ENCODE measurements at places on chromosomes 11 and 22. TPM values are rescaled to one million over a fixed set of nuclear protein-coding genes. Genes with fewer than 3 reads are reported as not detected.

DNA sequence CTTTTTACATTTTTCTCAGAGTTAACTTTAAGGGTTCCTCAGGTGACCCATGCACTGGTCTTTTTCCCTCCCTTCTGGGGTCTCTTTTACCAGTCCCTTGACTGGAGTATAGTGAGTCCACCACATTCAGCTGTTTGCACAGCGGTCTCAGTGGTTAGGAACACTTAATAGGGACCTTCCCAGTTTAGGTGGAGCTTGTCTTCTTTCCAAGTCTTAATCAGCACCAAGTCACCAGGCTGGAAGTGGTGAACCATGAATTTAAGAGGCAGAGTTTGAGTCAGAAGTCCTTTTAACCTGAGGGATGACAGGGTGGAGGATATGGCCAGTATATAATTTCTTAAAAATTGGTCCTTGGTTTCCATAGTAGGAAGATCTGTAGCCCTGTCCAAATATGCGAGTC is 349.7 kb upstream of the MPPED2 start:
- H3K27ac ChIP-seq: no peak overlapping the region
- H3K4me3 ChIP-seq: no peak overlapping the region
- H3K36me3 ChIP-seq: no peaks in the 10 kb centered on the region
- H3K4me1 ChIP-seq: no peaks in the 10 kb centered on the region
- no peaks in the 10 kb centered on the region for H3K27me3 ChIP-seq

GRCh38 chr22:26949193-26949592 is 291.8 kb downstream of the MIAT start:
- H3K36me3 ChIP-seq: no peaks in the 10 kb centered on the region
- DNase-seq: no peak
- H3K27ac ChIP-seq: no peak overlapping the region
- H3K4me1 ChIP-seq: no peaks in the 10 kb centered on the region

The DGAT2 gene
- total RNA-seq: 14.4 TPM

DNA sequence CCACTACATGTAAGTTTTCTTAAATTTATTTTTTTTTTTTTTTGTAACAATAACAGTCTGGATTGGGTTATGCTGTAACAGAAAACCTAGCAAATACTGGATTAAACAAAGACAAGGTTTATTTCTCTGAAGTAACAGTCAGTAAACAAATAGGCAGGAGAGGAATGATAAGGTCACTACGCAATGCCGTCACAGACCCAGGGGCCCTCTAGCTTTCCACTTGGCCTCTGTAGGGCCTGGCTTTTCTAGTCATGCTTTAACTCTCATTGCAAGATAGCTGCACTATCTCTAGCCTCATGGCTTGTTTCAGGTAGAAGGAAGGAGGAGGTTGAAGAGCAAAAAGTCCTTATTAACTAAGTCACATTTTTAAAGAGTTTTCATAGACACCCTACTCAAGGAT is 6.5 kb downstream of the OR10A6 start:
- no peaks in the 10 kb centered on the region for H3K27me3 ChIP-seq
- no peak overlapping the region for H3K4me3 ChIP-seq
- no peak overlapping the region for H3K27ac ChIP-seq
- H3K4me1 ChIP-seq: no peaks in the 10 kb centered on the region
- no peaks in the 10 kb centered on the region for H3K36me3 ChIP-seq
- DNase-seq: no peak

GRCh38 chr22:36769541-36770512 is 6.1 kb downstream of the IFT27 start:
- H3K4me3 ChIP-seq: no peak overlapping the region
- peaks cover 19% of the 10 kb centered on the region for H3K36me3 ChIP-seq
- DNase-seq: peak; percentile 12
- no peak overlapping the region for H3K27ac ChIP-seq
- H3K27me3 ChIP-seq: no peaks in the 10 kb centered on the region
- peaks cover 16% of the 10 kb centered on the region for H3K4me1 ChIP-seq

DNA sequence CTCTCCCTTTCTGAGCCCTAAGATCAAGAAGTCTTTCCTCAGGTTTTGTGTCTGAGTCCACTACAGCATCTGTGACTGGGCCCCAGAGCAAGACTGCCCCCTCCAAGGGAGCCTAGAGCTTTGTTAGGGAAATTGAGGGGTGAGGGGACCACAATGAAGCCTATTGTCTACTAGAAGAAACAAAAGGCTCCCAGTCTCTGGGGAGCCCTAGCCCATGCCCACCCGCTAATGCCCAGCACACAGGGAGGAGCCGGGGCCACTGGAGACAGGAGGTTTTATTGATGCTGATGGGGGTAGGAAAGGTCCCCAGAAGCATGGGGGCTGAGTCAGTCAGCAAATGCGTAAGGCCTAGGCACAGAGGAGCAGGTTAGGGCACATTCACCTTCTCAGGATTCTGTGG is 14.0 kb downstream of the RHOG start:
- H3K27me3 ChIP-seq: no peaks in the 10 kb centered on the region
- H3K4me3 ChIP-seq: no peak overlapping the region
- H3K27ac ChIP-seq: peak overlapping the region; percentile 76
- peaks cover 40% of the 10 kb centered on the region for H3K36me3 ChIP-seq

- DNase-seq: no peak
- H3K27me3 ChIP-seq: no peaks in the 10 kb centered on the region
Measured at GRCh38 chr22:30262112-30262511, 4.5 kb downstream of the OSM start.

The PTPRCAP gene
- total RNA-seq: 119 TPM

GRCh38 chr11:43548916-43549315 is 131.6 kb upstream of the HSD17B12 start:
- no peak overlapping the region for H3K27ac ChIP-seq

DNA sequence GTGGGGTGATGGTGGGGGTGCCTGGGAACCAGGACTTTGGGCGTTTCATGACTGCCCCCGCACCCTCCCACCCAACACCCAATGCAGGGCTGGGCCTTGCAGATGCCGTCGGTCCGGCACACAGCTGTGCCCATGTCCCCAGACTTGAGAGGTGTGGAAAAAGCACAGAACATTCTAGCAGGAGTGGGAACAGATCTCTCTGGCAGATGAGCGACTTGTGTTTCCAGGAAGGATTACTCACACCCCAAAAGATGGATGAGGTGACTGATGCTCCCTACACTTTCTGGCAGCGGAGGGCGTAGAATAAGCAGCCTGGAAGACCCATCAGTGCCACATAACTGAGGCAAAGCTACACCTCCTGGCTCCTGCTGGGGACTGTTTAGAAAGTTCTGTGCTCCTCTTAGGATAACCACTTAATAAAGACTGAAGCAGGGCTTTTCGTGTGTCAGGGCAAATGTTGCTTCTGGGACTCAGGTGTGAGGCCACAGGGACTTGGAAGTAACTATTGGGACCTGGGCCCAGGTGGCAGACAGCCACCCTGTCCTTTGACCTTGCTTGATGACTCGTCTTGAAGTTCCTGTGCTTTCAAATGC is 24.2 kb downstream of the FBLN1 start:
- H3K27me3 ChIP-seq: no peaks in the 10 kb centered on the region
- no peak for DNase-seq
- no peak overlapping the region for H3K27ac ChIP-seq
- H3K36me3 ChIP-seq: no peaks in the 10 kb centered on the region

The LYVE1 gene
- total RNA-seq: 90.2 TPM

- H3K36me3 ChIP-seq: peaks cover 32% of the 10 kb centered on the region
- H3K27me3 ChIP-seq: no peaks in the 10 kb centered on the region
- peak overlapping the region; percentile 96 for H3K27ac ChIP-seq
- peak; percentile 87 for DNase-seq
- peak overlapping the region; percentile 94 for H3K4me3 ChIP-seq
- H3K4me1 ChIP-seq: peaks cover 40% of the 10 kb centered on the region
Measured at GRCh38 chr11:128695539-128696221, 1.8 kb downstream of the FLI1 start.

- DNase-seq: no peak
- no peak overlapping the region for H3K27ac ChIP-seq
- peaks cover 6% of the 10 kb centered on the region for H3K4me1 ChIP-seq
- H3K4me3 ChIP-seq: no peak overlapping the region
Measured at GRCh38 chr11:75570559-75571139, 8.6 kb downstream of the SERPINH1 start.

The SNU13 gene
- total RNA-seq: 96.7 TPM

- no peaks in the 10 kb centered on the region for H3K27me3 ChIP-seq
- DNase-seq: no peak
- H3K36me3 ChIP-seq: no peaks in the 10 kb centered on the region
- no peak overlapping the region for H3K4me3 ChIP-seq
- peaks cover 3% of the 10 kb centered on the region for H3K4me1 ChIP-seq
Measured at GRCh38 chr11:19951558-19952115, 208.6 kb downstream of the DBX1 start.

DNA sequence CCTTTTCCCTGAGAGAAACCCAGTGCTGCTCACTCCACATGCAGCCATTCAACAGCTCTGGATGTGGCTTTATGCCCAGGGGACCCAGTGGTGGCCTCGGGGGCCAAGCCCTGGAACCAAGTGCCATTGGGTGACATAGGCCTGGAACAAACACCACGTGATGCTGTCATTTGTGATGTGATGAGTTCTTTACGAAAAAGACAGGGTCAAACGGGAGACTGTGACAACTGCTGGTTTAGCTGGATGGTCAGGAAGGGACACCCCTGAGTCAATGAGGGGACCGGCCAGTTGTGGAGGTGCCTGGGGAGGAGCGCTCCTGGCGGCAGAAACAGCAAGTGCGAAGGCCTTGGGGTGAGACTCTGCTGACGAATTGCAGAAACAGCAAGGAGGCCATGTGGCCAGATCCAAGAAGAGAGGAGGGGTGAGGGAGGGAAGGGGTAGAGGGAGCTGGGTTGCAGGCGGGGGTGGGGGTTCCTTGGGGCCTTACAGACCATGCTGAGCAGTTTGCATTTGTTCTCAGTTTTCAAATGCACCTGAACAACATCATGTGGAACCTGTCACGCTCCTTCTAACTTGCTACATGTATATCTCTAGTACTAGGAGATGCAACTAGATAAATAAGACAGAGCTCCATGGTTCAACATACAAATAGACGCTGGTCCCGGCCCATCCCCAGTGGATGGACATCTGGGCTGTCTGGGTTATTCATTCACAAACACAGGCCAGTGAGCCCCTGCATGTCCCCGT is 56.1 kb downstream of the IGLL5 start:
- peaks cover 35% of the 10 kb centered on the region for H3K4me1 ChIP-seq
- H3K27me3 ChIP-seq: no peaks in the 10 kb centered on the region
- H3K36me3 ChIP-seq: no peaks in the 10 kb centered on the region
- no peak for DNase-seq

The FDXACB1 gene
- total RNA-seq: 3.7 TPM

DNA sequence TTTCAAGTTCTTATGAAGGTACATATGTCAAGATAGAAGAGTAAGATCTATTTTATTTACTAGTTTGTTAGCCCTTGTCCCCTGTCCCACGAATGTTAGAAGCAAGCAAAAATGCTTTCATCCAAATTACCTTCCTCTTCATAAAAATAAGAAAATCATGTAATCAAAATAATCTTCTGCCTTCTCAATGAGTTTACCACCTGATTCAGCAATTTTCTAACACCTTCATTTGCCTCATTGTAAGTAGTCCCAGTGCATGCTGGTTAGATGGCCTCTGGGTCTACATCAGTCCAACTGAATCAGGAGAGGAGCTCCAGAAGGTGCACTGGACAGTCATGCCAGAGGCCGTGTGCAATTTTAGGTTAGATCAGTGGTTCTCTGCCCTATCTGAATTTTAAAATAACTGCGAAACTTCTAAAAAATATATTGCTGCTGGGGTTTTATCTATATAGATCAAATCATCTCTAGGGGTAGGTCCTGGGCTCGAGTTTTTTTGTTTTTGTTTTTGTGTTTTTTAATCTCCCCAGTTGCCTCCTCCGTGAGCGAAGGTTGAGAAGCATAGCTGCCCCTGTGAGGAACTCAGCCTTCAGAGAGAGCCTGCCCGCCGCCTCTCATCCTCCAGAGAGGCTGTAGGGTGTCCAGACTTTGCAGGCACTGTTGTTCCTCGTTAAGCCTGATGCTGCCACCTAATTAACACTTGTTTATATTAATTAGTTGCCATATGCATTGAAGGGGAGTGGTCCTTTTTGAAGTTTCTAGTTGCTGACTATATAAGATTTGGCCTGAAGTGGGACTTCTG is 32.2 kb downstream of the C22orf31 start:
- H3K4me3 ChIP-seq: no peak overlapping the region
- H3K4me1 ChIP-seq: peaks cover 22% of the 10 kb centered on the region
- no peak for DNase-seq
- no peaks in the 10 kb centered on the region for H3K36me3 ChIP-seq
- H3K27me3 ChIP-seq: peaks cover 19% of the 10 kb centered on the region
- no peak overlapping the region for H3K27ac ChIP-seq

DNA sequence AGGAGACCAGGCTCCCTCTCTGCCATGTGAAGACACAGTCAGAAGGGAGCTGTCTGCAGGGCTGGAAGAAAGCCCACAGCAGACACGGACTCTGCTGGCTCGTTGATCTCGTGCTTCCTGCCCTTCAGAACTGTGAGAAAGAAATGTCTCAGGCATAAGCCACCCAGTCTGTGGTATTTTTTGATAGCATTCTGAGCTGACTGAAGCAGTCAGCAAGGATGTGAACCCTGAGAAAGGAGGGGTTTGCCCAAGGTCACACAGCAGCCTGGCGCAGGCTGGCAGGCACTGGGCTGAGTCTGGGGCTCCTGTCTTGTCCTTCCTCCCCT is 255.1 kb upstream of the B3GAT1 start:
- H3K27me3 ChIP-seq: no peaks in the 10 kb centered on the region
- H3K4me1 ChIP-seq: no peaks in the 10 kb centered on the region
- no peak overlapping the region for H3K27ac ChIP-seq

GRCh38 chr11:44823868-44824267 is 97.1 kb downstream of the TSPAN18 start:
- DNase-seq: peak; percentile 44
- no peaks in the 10 kb centered on the region for H3K36me3 ChIP-seq
- H3K4me1 ChIP-seq: peaks cover 34% of the 10 kb centered on the region
- no peaks in the 10 kb centered on the region for H3K27me3 ChIP-seq
- H3K27ac ChIP-seq: peak overlapping the region; percentile 54

The KRTAP5-2 gene
- not detected for total RNA-seq

The CHRDL2 gene
- not detected for total RNA-seq

The MCHR1 gene
- 0.70 TPM for total RNA-seq

- peaks cover 87% of the 10 kb centered on the region for H3K4me1 ChIP-seq
- H3K27ac ChIP-seq: no peak overlapping the region
- H3K27me3 ChIP-seq: no peaks in the 10 kb centered on the region
Measured at GRCh38 chr11:72684236-72684912, 10.2 kb upstream of the PDE2A start.

DNA sequence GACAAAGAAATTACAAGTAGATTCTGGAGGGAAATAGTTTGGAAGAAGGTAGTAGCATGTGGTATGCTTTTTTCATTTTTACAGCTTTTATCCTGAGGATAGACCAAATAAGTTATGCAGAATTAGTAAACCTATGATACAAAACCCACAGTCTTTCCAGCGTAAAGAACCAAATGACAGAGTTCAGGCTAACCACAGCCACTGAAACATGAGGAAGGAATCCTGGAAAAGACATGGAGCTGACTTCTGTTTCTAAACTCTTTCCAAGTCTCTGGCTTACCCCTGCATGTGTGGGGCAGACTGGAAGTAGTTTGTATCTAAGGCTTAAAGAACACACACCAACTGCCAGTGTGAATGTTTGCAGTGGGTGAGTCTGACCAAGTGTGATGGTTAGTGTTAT is 258.4 kb upstream of the TENM4 start:
- H3K4me3 ChIP-seq: no peak overlapping the region
- H3K36me3 ChIP-seq: no peaks in the 10 kb centered on the region
- H3K27me3 ChIP-seq: no peaks in the 10 kb centered on the region
- H3K4me1 ChIP-seq: no peaks in the 10 kb centered on the region
- no peak overlapping the region for H3K27ac ChIP-seq
- no peak for DNase-seq

All from spleen (tissue), 13 donors.